HFF-Myc (cell line): ENCODE measurements at places on chromosomes 7 and 10.
A peak's percentile ranks its signal among the peaks of the same experiment; 100 is the strongest.

DNA sequence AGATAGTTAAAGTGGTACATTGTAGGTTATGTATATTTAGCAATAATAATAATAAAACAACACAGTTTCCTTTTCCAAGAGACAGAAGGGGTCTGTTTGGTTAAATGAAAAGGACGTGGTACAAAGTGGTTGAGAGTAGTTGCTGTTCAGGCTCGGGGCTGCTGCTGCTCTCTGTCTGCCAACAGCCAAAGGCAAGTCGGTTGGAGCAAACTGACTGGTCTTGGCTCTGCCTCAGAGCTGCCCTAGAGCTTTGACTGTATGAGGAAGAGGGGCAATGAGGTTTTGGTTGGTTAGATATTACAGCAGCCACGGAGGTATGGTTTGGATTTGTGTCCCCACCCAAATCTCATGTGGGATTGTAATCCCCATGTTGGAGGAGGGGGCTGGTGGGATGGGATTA, 95.3 kb downstream of the CACNB2 start:
- DNase-seq, result no peak

DNA sequence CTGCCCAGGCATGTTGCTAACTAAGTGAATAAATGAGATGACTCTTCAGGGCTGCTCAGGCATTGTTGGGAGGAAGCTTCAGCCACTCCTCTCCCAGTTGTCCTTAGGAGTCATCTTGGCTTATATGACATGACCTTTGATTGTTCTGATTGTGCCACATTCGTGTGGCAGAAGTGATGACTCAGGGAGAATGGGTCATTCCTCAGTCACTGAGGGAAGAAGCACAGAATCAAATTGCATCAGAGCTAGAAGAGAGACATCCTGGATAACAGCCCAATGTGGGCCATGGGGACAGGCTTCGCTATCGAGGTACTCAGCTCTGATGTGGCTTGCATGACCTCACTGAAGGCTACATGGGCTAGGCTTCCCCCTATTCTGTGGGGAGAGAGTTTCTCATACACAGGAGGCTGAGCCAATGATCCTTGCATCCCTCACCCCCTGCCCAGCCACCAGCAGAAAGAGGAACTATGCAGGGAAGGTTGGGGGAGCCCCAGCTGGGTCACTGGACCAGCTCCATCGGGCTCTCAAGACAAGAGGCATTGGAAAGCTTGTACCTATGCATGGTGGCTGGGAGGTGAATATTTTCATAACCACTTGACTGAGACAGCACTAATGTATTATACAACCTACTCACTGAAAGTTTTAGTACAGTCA, 6.0 kb upstream of the HMX3 start:
- no peak for DNase-seq

DNA sequence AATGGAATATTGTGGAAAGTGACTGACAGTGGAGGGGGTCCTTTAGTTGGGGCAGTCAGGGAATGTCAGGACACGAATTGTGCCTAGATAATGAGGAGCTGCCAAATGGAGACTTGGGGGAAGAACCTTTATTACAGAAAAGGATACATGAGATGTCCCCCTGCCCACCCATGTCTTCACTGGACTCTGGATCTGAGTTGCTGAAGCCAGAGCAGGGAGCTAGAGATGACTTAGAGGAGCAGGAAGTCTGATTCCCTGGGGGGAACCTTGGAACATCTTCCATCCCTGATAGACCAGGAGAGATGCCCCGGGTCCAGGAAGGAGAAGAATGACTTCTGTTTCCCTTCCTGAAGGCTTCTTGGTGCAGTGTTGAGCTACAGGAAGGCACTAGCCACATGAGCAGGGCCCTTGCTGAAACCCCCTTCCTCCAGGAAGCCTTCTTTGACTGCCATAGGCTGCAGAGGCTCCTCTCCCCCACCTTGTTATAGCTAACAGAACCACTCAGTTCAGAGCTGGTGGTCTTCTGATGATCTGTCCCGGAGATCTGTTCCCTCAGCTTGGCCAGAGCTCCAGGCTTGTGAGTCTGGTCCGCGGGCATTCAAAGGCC, 747 bp upstream of the NEURL1 start:
- no peak for DNase-seq

GRCh38 chr10:54958844-54959243, 157.8 kb upstream of the PCDH15 start:
- DNase-seq, result no peak

- DNase-seq, result no peak
These were observed 43.1 kb downstream of the CCDC71L start for GRCh38 chr7:106617860-106618259.

DNA sequence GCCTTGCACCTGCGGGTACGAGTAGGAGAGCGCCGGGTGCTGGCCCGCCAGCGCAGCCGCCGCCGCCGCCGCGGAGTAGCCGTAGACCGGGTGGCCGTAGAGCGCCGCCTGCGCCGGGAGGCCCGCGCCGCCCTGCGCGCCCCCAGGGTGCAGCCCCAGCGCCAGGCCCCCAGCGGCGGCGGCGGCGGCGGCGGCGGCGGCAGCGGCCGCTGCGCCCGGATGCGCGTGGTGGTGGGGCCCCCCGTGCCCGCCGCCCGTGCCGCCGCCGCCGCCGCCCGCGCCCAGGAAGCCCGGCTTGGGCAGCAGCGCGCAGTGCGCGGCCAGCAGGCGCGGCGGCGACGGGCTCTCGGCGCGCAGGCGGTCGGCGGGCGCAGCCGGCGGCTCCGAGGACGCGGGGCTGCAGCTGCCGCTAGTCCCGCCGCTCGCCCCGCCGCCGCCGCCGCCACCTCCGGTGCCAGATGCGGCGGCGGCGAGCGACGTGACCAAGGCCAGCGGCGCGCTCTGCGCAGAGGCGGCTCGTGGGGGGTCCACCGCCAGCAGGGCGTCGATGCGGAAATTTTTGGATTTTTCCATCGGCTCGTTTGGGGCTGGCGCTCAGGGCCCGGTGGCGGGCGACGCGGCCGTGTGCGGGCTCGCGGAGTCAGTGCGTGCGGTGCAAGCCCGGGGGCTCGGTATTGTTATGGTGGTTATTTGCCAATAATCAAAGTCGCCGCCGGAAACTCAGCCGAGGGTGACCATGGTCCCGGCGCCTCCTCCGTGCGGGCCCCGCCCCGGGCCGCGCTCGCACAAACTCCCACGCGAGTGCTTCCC, 480 bp downstream of the MNX1 start:
- DNase-seq, result no peak

- no peak for DNase-seq
These were observed 161.3 kb upstream of the AUTS2 start for GRCh38 chr7:69436946-69437345.

- no peak for DNase-seq
These were observed 62.0 kb downstream of the SLIT1 start for GRCh38 chr10:97123765-97124164.

DNA sequence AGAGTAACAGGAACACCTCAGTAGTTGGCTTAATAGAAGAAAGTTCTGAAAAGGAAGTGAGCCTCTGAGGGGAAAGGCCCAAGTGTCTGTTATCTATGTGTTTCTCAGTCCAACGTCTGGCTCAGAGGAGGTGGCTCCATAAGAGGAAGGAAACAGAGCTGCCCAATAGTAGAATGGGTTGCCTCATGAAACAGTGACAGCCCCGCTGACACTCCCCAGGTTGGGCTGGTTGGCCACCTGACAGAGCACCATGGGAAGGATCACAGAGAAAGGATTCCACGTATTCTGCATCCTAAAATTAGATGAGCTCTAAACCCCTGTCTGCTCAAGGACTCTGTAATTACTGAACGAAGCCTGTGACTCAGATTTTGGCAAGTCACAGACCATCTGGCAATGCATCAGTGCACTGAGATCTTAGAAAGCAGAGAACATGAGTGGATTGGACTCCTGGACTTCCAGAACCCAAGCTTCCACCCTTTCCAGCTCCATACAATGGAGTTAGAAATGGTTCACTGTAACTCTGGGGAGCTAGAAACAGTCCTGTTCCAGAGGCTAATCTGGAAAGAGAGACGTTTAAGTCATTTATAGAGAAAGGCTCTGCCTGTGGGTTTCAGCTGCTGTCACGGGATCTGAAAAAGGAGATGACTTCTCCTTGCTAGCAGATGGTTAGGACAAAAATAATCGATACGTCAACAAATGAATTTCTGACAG, 2.9 kb downstream of the PKD2L1 start:
- DNase-seq, result no peak

DNA sequence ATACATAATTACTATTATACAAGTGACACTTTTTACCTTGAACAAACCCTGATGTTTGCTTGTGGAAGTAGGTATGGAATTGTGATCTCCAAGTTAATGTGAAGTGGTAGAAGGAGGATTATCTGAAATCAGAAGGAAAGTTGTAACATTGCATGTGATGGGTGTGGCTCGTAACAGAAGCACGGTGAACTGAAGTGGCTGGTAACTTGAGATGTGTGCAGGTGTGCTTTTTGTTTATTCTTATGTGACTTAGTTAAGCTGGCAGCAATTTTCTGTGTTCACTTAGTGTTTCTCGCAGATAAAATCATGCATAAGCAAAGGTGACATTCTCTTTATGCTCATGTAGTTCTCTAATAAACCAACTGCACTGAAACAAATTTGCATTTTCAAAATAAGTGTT, 82.3 kb downstream of the ZEB1 start:
- no peak for DNase-seq

GRCh38 chr7:1610678-1611302, 41.0 kb upstream of the PSMG3 start:
- no peak for DNase-seq

DNA sequence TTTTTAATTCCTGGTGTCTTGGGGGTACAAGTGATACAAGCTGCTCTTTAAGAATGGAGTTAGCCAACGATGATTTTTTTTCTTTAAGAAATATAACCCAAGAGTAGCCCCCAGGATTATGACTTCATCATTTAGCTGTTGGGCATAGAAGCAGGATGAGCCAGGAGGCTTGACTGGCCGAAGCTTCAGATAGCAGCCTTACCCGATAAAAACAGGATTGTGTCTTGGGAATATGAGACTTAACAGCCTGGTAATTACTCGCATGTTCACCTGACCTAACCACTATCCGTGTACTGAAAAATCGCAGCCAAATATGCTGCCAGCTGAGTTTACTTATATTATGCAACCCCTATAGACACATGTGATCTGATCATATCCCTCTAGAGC, 346.0 kb upstream of the BMPER start:
- no peak for DNase-seq

DNA sequence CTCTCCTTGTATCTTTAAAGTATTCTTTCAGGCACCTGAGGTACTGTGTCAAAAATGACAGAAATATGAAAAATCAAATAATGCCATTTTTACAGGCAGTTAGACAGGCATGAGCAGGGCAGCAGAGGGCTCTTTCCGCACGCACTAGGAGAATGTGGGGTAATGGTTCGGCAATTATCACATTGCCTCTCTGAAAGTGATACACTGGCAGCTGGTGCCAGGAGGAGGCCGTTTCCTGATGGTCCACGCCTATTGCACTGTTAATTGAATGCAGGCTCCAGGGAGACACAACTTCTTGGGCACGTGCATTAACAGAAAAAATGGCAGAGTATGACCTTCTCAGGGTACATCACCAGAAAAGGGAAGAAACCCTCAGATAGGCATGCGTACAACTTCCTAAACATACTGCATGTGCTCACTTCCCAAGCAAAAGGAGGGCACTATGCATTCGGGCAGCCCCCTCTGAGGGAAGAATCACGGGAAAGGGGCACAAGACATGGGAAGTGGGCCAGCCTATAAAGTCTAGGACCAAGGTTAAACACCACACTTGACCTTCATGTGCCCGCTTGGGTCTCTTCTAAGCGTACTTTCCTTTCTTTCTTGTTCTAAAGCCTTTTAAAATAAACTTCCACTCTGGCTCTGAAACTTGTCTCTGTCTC, 161.7 kb downstream of the TNS3 start:
- DNase-seq, result no peak

GRCh38 chr7:4631380-4632179, 50.5 kb upstream of the FOXK1 start:
- peak; percentile 78 for DNase-seq

- DNase-seq, result peak; percentile 26
These were observed 61.9 kb upstream of the WAC start for GRCh38 chr10:28470873-28471651.

- DNase-seq, result no peak
These were observed 87.2 kb downstream of the PDE1C start for GRCh38 chr7:31982962-31983361.

- no peak for DNase-seq
These were observed 53.3 kb upstream of the ANLN start for GRCh38 chr7:36336390-36336789.

DNA sequence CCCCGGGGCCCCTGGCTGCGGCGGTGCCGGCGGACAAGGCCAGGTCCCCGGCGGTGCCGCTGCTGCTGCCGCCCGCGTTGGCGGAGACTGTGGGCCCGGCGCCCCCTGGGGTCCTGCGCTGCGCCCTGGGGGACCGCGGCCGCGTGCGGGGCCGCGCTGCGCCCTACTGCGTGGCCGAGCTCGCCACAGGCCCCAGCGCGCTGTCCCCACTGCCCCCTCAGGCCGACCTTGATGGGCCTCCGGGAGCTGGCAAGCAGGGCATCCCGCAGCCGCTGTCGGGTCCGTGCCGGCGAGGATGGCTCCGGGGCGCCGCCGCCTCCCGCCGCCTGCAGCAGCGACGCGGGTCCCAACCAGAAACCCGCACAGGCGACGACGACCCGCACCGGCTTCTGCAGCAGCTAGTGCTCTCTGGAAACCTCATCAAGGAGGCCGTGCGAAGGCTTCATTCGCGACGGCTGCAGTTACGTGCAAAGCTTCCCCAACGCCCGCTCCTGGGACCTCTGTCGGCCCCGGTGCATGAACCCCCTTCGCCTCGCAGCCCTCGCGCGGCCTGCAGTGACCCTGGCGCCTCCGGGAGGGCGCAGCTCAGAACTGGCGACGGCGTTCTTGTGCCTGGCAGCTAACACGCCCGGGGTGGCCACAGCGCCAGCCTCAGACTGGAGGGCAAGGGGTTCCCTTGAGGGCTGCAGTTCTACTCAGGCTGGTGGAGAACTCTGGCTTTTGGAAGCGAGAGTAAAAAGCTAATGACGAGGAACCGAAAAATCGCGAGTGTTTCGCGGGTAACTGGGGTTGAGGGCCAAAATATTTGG, 804 bp downstream of the FRAT1 start:
- DNase-seq, result no peak

GRCh38 chr7:37957221-37957970, 37.0 kb downstream of the EPDR1 start:
- no peak for DNase-seq

- DNase-seq, result no peak
These were observed 43.2 kb downstream of the PRKAG2 start for GRCh38 chr7:151833691-151834090.

- DNase-seq, result no peak
These were observed 310.9 kb upstream of the NRG3 start for GRCh38 chr10:81564143-81564542.

DNA sequence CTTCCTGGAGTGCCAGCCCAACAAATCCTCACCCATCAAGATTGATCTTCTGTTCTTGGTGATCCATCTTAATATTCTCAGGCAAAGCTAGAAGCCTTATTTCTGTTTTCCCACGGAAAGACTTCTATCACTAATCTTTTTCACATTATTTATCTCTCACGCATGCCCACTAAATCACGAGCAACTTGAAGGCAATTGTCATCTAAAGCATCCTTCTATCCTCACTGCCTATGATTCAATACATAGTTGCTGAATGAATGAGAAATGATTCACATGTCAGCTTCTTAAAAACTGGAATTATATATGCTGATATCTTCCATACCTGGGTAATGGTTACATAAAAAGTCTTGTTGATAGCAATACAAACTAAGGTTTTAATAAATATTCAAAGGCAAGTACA, 12.6 kb upstream of the COL1A2 start:
- DNase-seq, result no peak

GRCh38 chr7:29207162-29207801, 12.7 kb downstream of the CHN2 start:
- DNase-seq, result no peak

- no peak for DNase-seq
These were observed 131.5 kb downstream of the SORBS1 start for GRCh38 chr10:95429639-95430038.

- DNase-seq, result no peak
These were observed 11.3 kb upstream of the PHYH start for GRCh38 chr10:13311177-13311575.
